ENCODE measurements at places on chromosomes 2 and 18.

DNA sequence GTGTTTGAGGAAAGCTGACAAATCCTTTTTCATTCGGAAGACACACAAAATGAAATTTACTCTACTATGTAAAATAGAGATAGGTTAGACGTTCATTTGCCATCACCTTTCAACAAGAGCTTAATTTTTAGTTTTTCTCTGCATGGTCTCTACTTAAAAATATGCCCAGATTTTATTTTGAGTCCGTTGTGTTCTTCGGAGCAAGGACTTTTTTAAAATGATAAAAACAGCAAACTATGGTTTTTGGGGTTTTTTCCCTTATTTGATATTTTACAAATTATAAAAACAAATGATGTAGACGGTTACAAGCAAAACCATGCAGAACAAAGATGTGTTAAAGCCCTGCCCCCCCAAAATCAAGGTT lies 53.3 kb upstream of the RBM44 start:
- DNase-seq: no peak

DNA sequence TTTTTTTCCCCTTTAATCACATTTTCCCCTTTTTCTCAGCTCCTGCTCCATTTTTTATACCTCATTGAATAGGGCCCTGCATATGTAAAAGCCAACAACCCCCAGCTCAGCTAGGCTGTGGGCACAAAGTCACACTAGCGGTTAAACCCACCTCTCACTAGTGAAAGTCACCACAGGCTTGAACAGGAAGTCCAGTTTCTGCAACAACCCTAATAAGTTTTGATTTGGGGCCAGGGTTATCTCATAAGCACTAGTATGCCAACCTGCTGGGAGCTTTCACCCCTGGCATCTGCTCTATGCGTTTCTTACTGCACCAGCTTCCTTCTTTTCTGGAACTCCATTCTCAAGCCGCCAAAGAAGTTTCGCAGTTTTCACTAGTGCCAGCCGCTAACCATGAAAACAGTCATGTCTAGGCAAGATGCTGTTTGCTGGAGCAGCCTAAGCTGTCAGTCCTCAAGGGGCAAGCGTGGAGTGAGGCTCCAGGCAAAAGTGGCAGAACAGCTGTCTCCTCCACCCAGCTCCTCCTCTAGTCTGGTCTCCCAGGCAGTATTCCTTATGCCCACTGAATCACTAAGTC lies 197.0 kb upstream of the MEIS1 start:
- no peak for DNase-seq

DNA sequence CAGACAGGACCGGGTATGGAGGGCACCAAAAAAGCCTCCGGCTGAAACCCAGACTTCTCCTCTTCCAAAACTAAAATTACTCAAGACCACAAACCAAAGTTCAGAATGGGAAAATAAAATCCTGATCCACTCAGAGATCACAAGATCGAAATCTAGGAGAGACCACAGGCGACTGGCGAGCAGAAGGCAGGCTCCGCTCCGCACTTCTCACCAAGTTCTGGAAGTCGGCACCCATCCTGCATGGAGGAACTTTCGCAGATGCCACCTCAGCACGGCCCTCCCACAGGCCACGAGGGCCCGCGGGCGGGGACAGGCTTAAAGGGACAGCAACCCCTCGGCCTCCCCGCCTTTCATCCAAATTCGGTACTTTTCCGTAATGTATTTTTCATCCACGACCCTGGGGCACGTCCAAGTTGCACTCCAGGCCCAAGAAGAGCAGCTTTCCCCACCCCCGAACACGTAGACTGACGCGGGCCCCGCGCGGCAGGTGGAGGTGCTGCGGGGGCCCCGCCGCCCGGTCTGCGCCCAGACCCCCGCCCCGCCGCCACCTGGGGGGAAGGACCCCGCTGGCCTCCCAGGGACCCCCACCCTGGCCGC lies 43.7 kb downstream of the HDLBP start:
- peak; percentile 87 for DNase-seq

DNA sequence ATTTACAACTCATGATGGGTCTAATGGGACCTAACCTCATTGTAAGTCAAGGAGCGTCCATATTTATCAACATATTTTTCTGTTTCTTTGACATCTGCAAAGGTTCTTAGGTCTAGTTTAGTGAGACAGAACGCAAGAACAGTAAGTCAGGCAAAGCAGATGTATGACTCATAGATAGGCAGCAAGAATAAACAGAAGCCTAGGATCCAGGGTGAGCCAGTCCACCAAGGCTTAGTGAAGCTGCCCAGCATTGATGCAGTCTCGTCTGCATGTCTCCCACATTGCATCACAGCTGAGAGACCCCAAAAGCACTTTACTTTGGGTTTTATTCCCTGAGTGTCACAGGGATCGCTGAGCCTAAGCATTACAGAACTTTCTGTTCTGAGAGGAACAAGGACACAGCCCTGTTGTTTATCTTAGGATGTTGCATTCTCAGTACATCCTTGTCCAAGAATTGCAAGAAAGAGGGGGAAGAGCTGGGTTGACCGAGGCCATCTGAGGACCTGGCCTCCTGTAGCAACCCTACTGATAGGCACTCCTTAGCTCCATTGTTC lies 29.6 kb upstream of the TMEM177 start:
- no peak for DNase-seq

- DNase-seq: no peak
These were observed 136.8 kb downstream of the NEDD4L start for GRCh38 chr18:58180738-58181353.

DNA sequence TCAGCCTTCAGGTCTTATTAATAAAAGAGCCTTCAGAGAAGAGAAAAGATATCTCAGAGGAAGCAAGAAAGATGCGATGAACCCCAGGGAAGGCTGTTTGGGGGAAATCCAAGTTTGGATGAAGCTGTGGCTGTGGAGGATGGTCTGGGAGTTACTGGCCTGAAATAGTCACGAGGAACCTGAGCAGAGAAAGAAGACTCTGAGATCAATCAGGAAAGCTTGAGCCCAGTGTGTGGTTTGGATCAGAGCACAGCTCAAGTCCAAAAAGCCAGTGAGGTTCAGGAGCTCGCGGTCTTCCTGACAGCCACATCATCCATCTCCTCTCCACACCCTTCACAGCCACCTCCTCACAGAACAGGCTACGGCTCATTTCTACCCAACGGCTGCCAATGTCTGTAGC lies 87.4 kb upstream of the SERPINE2 start:
- peak; percentile 37 for DNase-seq

- DNase-seq: no peak
These were observed 45.0 kb upstream of the EML4 start for GRCh38 chr2:42124011-42124785.

DNA sequence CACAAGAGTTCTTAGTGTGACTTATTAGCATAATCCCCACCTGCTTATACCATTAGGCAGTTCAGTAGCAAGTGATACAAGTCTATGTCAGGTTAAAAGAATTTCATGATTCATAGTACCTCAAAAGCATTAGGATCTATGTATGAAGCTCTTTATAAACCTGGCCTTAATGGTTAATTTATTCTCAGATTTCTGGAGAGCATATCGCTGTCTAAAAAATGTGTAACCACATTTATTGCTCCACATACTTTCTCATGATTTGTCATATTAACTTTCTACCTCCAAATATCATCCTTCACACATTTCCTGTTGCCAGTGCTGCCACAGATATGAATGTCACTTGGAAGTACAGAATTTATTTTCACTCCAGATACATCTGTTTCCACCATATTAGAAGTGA lies 332.8 kb upstream of the MAP2 start:
- DNase-seq: no peak

GRCh38 chr18:8375249-8375648 lies 234.0 kb upstream of the RAB12 start:
- no peak for DNase-seq
